NCI-H2081 treated with DMSO at 0.1 percent for 48 hours (cell line): ENCODE measurements at places on chromosomes 11 and 22.

DNA sequence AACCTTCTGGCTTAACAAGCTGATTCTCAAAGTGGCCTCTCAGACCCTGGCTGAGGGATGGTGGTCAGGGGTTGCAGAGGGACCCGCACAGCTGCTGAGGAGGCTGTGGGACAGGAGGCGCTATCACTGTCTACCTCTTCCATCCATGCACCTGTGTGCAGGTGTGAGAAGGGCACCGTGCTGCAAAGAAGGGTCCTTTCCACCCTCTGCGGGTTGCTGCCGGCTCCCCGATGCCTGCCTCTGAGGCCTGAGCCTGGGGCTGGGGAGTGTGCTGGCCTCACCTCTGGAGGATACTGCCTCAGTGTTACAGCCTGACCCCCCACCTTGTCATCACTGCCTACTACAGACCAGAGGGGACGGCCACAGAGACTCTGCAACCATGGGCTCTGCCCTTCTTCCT is 66.1 kb upstream of the B3GAT1 start:
- no peak for DNase-seq

DNA sequence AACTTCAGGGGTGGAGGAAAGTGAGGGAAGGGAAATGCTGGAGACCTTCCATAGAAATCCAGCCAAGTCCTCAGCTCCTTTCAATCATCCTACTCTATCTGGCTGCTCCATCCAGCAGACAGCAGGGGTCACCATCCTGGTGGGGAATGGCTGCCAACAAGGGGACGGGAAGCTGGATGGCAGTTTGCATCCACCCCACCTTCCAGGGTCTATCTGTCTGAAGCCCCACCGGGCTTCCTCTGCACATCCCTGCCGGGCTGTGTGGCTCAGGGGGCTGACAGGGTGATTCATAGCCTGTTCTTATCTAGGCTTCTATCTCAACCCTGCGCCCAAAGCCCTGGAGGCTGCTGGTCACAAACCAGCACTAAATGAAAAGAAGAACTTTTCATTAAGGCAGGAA is 1.1 kb downstream of the SYTL2 start:
- no peak for DNase-seq

DNA sequence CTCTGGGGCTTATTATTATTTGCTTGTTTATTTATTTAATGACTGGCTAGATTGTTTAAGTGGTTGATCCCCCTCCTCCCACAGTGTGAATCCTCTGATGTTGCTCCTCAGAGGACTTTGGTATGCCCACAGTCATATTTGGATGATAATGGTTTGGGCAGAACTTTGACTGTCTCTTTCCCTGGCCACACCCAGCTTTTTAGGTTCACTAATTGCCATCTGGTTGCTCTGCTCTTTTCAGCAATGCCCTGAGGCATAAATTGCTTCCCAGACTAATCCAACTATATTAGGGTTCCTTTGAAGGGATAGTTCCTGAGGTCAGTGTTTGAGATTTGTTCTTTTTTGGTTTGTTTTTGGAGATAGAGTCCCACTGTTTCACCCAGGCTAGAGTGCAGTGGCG is 99.3 kb upstream of the RRM1 start:
- no peak for DNase-seq

DNA sequence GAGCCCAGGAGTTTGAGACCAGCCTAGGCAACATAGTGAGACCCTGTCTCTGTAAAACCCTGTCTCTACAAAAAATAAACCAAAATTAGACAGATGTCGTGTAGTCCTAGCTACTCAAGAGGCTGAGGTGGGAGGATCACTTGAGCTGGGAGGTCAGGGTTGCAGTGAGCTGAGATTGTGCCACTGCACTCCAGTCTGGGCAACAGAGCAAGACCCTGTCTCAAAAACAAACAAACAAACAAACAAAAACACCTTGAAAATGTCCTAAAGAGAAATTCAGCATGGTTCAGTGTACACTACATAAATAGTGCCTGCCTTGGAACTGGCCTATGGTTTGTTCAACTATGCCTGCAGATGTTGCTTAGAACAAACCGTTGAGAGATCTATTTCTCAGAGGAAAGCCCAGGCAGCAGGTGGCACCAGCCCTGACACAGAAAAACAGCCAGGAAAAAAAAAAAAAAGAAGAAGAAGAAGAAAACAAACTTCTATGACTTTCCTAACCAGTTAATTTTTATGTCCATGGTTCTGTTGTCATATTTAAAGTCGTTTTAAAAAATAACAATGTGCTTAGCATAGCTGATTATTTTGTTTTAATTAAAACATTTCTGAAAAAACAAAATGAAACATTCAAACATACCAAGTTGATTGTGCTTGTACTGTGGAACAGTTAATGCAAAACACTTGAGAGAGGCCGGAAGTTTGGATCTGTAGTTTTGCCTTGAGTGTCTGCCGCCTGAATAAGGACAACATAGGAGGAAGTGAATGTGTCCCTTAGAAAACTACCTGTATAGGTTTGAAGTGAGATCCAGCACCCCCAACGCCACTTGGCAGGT is 5.4 kb downstream of the KREMEN1 start:
- no peak for DNase-seq

- no peak for DNase-seq
Observed at GRCh38 chr11:95697614-95698408, 91.8 kb downstream of the FAM76B start.

GRCh38 chr11:56817661-56818060 is 69.2 kb upstream of the OR9G4 start:
- no peak for DNase-seq

- no peak for DNase-seq
Observed at GRCh38 chr11:74866557-74866956, 82.3 kb downstream of the XRRA1 start.

DNA sequence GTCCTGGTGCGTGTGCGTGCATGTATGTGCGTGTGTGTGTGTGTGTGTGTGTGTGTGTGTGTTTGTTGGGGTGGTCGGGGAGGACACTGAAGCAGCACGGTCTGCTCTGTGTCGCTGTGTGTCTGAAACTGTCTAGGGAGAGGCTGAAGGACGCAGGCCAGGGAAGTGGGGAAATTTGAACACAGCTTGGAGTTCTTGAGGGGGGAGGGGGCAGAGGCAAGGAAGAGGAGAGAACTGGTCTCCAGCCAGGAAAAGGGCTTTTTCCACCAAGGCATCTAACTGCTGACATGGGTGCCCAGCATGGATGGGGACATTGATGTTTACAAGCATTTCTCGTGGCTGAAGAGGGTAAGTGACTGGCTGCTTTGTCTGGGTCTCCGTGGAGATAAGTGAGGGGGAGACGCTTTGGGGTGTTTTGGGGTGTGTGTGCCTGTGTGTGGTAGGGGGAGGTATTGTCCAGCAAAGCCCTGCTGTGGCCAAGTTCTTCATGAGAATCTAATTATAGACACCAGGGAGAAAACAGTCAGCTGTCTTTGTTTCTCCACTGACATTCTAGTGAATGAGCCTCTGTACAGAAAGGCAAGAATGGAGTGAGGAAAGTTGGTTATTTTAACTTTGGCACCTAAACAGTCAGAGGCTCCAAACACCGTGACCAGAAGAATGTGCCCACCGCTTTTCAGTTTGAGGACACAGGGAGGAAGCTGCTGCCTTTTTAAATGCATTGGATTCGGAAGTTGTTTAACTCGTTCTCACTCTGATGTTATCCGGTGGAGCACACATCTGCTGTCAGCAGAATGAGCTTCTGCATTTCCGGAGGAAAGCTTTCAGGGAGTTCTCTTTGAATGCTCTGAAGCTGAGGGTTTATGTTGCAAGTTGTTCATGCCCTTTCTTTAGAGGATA is 63.7 kb downstream of the PPFIBP2 start:
- no peak for DNase-seq

DNA sequence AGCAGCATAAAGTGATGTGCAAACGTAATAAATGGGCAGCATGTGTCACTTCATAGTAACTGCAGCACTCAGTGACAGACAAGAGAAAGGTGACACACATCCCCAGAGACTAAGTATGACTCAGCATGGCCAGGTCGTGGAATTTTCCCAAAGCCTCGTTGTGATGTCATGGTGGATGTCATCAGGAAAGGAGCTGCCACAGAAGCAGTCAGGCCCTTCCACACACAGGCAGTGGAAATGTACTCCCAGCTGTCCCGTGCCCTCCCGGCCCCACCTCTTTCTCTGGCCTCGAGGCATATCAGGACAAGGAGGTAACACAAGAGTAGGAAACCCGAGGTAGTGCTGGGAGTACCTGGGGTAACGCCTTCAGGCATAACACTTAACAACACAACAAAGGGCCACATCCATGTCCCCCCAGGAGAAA is 8.1 kb downstream of the PC start:
- no peak for DNase-seq

DNA sequence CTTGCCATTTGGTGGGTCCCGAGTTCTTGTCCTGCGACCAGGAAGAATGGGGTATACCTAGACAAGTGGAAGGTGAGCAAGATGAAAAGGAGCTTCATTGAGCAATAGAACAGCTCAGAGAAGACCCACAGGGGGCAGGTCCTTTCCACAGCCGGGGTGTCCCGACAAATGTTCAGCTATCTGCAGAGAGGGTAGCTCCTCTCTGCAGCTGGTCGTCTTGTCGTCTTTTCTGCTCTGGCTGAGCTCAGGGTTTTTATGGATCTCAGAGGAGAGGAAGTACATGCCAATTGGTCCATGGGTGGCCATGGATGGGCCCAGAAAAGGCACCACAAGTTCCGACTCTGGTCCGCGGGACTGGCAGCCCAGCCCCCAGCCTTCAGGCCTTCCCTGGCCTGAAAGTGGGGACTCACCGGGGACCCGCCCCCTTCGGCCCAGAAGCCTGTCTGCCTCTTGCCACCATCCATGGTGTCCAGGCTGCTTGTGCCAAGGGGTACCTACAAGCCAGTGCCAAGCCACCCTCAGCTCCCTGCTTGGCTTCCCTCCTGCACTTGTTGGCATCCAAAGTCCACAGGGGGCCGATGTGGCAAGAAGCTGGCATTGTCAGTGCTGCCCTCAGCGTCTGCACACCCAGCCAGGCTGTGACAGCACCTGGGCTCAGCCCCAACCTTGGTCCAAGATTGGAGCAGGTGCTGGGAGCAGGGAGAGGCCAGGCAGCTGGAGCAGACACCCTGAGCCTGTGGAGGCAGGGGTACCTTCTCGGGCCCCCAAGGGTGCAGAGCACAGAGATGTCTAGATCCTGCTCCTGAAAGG is 438.9 kb downstream of the TBC1D22A start:
- DNase-seq, result no peak

- DNase-seq, result no peak
Observed at GRCh38 chr11:76062733-76063132, 143.6 kb downstream of the WNT11 start.

GRCh38 chr11:19895776-19896175 is 183.1 kb downstream of the NAV2 start:
- no peak for DNase-seq

- no peak for DNase-seq
Observed at GRCh38 chr22:36191106-36191836, 10.3 kb downstream of the APOL4 start.

GRCh38 chr22:37302674-37303555 is 20.6 kb downstream of the CYTH4 start:
- DNase-seq, result no peak
